ENCODE measurements at places on chromosomes 2 and 18. TPM values are rescaled to one million over a fixed set of nuclear protein-coding genes. Genes with fewer than 3 reads are reported as not detected.

Gene ZAP70
- polyA plus RNA-seq = 219 TPM

Gene PCARE
- polyA plus RNA-seq = not detected

Gene TUBA4B
- polyA plus RNA-seq = not detected

Gene RANBP2
- 3.4 TPM for polyA plus RNA-seq

Gene TEX44
- not detected for polyA plus RNA-seq

Gene TRIM43
- not detected for polyA plus RNA-seq

Gene IL1F10
- not detected for polyA plus RNA-seq

Gene CIB4
- polyA plus RNA-seq = not detected

Gene MGAT4A
- polyA plus RNA-seq = 113 TPM

Gene UGT1A6
- polyA plus RNA-seq = not detected

Gene UBE2F
- 339 TPM for polyA plus RNA-seq

Gene SYT4
- not detected for polyA plus RNA-seq

Gene PRSS56
- polyA plus RNA-seq = not detected

Gene PCBP1
- 232 TPM for polyA plus RNA-seq

Gene DSC3
- not detected for polyA plus RNA-seq

Gene AQP12B
- not detected for polyA plus RNA-seq

Gene CLEC4F
- not detected for polyA plus RNA-seq

Gene COX5B
- 501 TPM for polyA plus RNA-seq

Gene NAT8
- polyA plus RNA-seq = not detected

Gene GLS
- polyA plus RNA-seq = 37.8 TPM

Gene HJURP
- polyA plus RNA-seq = 1.2 TPM

Gene MC4R
- not detected for polyA plus RNA-seq

Gene HOXD3
- not detected for polyA plus RNA-seq

Gene CACNB4
- 0.11 TPM for polyA plus RNA-seq

Gene HRH4
- polyA plus RNA-seq = not detected

Gene TMEM247
- not detected for polyA plus RNA-seq

Gene TYMS
- polyA plus RNA-seq = 16.9 TPM

Gene EPHA4
- polyA plus RNA-seq = 18.0 TPM

Gene ADCYAP1
- polyA plus RNA-seq = not detected

Gene SH3RF3
- not detected for polyA plus RNA-seq

Gene MDH1B
- polyA plus RNA-seq = not detected

Gene HOXD13
- polyA plus RNA-seq = not detected

Gene CYRIA
- polyA plus RNA-seq = 25.3 TPM

Gene ZSWIM2
- polyA plus RNA-seq = not detected

Gene LRATD1
- not detected for polyA plus RNA-seq

Gene HAAO
- polyA plus RNA-seq = not detected

Gene GNLY
- 13,165 TPM for polyA plus RNA-seq

Gene KLHL30
- not detected for polyA plus RNA-seq

Gene TPO
- not detected for polyA plus RNA-seq

Gene ANKRD53
- polyA plus RNA-seq = 0.51 TPM

Gene CTAGE1
- polyA plus RNA-seq = not detected

Gene TWIST2
- polyA plus RNA-seq = 0.17 TPM

Gene MYO5B
- not detected for polyA plus RNA-seq

Gene RALBP1
- polyA plus RNA-seq = 50.1 TPM

Gene NDUFV2
- polyA plus RNA-seq = 88.7 TPM

Gene TSPYL6
- polyA plus RNA-seq = not detected

Gene CAPN14
- not detected for polyA plus RNA-seq

Gene DSEL
- polyA plus RNA-seq = 0.07 TPM

Gene PID1
- polyA plus RNA-seq = 2.8 TPM
